Ureter (tissue), 1 donor: ENCODE measurements at places on chromosomes 6 and 20. TPM values are rescaled to one million over a fixed set of nuclear protein-coding genes. Genes with fewer than 3 reads are reported as not detected.

GRCh38 chr6:74070091-74070490 is 374.1 kb downstream of the CD109 start:
- DNase-seq: no peak

CST1 gene
- total RNA-seq: not detected

GRCh38 chr6:6790393-6790792 is 201.9 kb downstream of the LY86 start:
- no peak for DNase-seq

RAB44 gene
- total RNA-seq: 1.0 TPM

GRCh38 chr6:91672201-91672600 is 1085.3 kb upstream of the MAP3K7 start:
- DNase-seq: no peak

DNA sequence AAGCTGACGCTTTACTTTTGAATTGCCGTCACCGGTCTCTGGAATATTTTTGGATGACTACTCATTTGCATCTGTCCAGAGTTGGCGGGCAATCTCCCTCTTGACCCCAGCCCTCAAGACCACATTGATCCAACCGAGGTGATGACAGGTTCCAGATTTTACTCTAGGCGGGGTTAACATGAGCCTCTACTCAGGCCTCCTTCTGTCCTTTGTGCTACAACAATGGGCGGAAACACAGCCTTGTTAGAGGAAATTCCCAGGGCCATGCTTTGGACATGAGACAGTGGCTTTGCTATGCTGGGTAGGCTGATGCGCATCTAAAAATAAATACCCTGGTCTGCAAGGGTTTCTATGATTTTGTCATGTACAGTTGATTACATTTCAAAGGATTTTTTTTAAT is 27.0 kb upstream of the ADGRF5 start:
- no peak for DNase-seq

DNA sequence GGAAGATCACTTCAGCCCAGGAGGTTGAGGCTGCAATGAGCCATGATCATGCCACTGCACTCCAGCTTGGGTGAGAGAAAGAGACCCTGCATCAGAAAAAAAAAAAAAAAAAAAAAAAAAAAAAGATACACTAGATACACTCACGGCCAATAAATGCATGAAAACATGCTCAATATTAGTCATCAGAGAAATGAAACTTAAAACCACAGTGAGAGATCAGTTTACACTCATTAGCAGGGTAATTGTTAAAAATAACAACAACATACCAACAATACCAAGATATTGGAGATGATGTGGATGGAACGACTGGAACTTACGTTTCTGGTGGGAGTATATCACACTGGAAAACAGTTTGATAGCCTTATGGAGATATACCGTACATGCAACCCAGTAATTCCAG is 29.9 kb downstream of the HS3ST5 start:
- DNase-seq: no peak

- DNase-seq: no peak
These were observed 573.1 kb upstream of the CHD6 start for GRCh38 chr20:42191140-42191860.

DNA sequence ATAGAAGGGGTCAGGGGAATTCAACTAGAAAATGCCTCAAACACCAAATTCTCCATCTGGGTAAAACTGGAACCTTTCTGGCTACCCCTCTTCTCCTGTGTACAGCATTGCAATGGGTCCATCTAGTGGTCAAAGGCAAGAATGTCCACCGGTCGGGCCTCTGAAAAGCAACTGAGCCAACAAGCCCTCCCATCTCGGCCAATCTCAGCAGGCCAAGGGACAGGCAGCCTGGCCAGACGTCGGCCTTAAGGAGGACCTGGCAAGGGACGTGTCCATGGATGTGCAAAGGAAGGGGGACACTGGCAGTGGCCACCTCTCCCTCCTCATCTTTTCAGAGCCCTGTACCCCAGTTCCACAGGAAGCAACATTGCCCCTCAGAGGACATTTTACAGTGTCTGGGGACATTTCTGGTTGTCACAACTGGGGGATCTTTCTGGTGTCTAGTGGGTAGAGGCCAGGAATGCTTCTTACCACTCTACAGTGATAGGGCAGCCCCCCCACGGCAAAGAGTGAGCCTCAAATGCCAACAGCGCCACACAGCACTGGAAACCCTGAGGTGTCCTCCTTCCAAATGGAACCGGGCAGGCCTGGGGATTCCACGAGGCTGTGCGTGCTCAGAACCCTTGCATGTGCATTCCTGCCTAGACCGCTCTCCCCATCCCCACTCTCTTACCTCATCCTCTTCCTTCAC is 99.8 kb upstream of the FOXA2 start:
- DNase-seq: peak; percentile 67

CASP8AP2 gene
- total RNA-seq: 23.3 TPM

CDH22 gene
- total RNA-seq: 0.23 TPM

DNA sequence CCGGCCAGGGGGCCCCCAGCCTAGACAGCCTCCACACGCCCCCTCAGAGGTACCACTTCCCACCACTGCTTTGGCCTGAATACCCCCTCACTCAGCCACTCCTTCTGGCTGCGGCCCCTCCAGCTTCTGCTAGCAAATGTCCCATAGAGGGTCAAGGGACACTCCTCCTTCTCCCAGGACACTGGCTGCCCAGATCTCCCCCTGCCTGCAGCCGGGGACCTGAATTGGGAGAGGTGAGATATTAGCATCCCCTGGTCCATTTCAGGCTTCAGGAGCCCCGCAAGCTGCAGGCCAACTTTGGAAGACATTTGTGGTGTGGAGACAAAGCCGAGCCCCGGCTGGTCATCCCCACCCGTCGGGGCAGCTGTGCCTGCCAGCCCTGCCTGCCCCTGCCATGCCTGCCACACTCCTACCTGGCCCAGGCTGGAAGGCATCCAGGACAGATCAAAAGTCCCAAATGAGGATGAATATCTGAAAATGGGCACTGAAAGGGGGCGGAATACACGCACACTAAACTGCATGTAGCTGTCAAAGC is 32.5 kb upstream of the FOXC1 start:
- no peak for DNase-seq

GRCh38 chr20:31605902-31606803 is 1.1 kb downstream of the ID1 start:
- no peak for DNase-seq

- DNase-seq: no peak
These were observed 75.5 kb downstream of the GPR6 start for GRCh38 chr6:110053395-110054240.

GRCh38 chr20:14951105-14951504 is 613.7 kb upstream of the FLRT3 start:
- no peak for DNase-seq

DNA sequence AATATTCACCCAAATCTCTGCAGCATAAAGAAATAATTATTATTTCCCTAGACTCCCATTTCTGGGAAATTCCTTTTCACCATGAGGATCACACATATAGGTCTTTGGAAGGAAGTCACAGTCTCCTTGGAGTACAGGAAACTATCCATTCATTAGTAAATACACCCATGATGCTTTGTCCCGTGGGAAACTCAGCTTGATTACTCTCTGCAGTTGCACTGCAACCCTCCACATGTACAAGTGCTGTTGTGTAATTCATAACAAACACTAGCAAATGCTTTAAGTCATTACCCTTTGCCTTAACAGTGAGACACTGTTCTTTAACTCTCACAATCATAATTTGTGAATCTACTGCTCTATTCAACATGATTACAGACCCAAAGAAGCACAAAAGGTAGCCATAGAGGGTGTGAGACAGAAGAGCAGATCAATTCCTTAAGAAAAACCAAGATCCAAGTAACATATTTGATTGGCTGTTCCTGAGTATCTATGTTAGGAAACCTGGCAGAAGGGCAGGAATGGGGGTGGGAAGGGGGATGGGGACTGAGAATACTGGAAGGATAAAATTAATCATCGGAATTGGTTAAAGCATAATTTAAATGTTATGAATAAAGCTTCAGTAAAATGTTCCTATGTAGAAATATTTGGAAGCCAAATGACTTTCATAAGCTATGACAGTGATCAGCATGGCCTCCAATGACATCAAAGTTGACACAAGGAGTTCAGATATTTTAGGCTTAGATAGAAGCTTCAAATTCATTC is 268.0 kb downstream of the HACE1 start:
- no peak for DNase-seq

SOX18 gene
- total RNA-seq: 28.1 TPM

GRCh38 chr20:35887393-35888064 is 66.8 kb downstream of the SCAND1 start:
- no peak for DNase-seq

DNA sequence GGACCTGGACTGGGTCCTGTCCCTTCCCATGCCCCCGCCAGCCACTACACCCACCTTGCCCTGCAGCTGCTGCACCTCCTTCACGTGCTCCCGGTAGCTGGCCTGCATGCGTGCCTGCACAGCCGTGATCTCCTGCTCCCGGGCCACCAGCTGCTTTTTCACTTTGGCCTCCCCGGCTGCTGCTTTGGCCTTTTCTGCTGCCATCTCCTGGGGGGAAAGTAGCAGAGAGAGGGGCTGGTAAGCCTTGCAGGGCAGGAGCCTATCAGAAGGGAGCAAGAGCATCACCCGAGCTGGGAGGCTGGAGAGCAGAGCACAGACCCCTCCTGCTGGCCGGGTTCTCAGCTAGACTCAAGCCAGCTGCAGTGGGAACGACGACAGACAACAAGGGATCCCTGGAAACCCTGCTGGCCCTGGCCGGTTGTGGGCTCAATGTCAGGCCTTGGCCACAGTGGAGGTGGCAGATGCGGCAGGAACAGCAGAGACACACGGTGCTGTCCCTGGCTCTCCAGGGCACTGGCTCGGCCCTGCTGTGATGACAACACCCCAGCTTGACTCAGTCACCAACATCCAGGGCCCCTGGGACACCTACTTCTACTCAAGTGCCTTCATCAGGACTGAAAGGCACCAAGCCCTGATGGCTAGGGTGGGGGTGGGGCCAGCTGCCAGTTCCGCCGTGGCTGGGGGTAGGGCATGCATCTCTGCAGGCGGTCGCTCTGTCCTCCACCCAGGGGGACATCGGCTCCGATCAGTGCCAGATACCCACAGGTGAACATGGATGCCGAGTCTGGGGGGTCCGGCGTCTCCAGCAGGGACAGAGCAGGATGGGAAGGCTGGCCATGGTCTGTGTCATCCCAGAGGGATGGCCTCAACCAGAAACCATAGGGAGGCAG is 45.3 kb downstream of the RRBP1 start:
- DNase-seq: no peak

- no peak for DNase-seq
These were observed 5.5 kb upstream of the PABPC1L start for GRCh38 chr20:44904377-44904776.

DNA sequence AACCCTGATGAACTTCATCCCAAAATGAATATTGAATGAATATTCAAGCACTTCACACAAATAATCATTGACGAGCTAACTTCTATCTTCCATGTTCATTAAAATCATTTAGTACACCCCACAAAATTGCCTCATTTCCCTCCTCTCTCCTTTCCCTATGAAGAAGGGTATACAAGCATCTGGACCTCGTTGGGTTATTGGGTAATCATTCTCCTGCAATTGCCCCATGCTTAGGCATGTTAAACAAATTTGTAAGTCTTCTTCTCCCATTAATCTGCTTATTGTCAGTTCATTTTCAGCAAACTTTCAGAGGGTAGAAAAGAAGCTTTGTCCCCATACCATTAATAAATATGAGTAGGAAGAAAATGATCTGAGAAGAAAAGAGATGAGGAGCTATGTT is 27.6 kb downstream of the PRKN start:
- DNase-seq: no peak

DNA sequence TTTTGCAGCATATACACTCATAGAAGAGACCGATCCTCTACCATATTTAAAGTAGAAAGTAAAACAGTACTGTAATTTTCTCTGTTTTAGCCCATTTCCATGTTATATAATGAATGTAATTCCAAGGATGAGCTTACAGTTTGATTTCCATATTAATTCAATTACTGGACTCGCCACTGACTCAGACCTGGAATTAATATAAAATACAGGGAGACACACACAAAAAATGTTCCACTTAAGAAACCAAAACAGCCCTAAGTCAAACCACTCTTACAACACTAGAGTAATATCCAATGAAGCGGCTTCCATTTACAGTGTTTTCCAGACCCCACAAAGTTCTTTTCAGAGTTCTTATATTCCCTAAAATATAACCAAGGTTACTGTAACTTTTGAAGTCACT is 110.6 kb downstream of the BACH2 start:
- DNase-seq: no peak

GRCh38 chr6:119318176-119318575 is 31.4 kb downstream of the MAN1A1 start:
- DNase-seq: no peak

TFAP2B gene
- total RNA-seq: 0.26 TPM

HLA-DOA gene
- 25.6 TPM for total RNA-seq

- DNase-seq: no peak
These were observed 50.8 kb downstream of the KAT14 start for GRCh38 chr20:18188434-18188833.

GRCh38 chr6:136846046-136846445 is 23.7 kb downstream of the PEX7 start:
- DNase-seq: no peak

GRCh38 chr6:6592826-6593475 is 4.4 kb downstream of the LY86 start:
- no peak for DNase-seq

DNA sequence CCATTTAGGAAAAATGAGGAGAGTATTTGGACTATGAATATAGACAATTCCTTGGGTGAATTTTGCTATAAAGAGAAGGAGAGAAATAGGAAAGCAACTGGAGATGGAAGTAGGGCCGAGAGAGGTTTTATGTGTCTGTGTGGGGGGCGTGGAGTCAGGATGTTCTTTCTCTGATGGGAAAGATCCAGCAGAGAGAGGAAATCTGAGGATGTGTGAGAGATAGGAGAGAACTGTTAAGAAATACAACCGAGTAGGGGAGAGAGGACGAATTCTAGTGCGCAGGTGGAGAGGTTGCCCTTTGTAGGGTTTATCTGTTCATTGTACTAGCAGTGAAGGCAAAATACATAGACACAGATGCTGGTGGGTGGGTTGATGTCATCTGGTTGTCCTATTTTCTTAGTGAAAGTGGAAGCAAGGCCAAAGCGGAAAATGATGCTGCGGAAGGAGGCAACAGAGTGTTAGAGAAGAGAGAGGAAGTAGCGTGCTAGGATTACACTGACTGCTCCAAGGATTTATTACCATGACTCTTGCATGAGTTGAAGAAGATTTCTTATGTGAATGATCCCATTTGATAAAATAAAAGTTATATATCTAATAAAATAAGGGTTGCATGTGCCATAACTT is 57.7 kb downstream of the CLVS2 start:
- DNase-seq: no peak

DNA sequence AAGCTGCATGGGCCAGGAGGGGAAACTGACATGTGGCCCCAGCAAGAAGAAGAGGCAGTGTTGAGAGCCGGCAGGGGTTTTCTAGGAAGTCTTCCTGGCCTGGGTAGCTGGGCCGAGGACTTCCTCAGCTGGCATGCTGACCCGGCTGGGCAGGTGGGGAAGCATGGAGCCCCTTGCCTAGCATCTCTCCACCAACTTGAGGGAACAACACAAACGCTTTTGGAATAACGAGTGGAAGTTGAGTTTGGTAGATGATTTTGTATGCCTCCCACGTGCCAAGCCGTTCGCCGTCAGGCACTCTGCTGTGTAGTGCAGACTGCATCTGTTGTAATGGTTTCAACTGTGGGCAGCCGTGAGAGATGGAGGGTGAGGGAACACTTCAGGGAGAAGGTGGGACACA is 7.3 kb downstream of the TMEM181 start:
- no peak for DNase-seq
